ENCODE measurements at places on chromosomes 12 and 14.

GRCh38 chr12:120990487-120991055 lies 12.2 kb downstream of the HNF1A start:
- DNase-seq, result no peak

DNA sequence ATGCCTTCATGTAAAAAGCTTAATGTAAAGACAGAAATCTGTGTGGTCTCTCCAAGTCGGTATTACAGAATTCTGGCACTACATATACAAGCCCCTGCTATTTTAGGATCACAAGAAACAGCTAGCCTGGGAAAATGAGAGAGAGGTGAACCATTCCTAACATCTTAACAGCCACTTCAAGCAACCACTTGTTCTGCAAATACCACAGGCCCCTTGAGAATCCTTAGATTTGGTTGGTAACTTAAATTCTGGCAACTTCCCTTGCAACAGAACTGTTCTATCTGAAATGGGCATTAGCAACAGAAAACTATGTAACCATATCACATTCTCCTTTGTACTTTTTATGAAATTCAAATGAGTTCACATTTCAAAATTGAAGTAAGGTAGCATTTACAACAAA lies 68.5 kb downstream of the SPPL3 start:
- no peak for DNase-seq

DNA sequence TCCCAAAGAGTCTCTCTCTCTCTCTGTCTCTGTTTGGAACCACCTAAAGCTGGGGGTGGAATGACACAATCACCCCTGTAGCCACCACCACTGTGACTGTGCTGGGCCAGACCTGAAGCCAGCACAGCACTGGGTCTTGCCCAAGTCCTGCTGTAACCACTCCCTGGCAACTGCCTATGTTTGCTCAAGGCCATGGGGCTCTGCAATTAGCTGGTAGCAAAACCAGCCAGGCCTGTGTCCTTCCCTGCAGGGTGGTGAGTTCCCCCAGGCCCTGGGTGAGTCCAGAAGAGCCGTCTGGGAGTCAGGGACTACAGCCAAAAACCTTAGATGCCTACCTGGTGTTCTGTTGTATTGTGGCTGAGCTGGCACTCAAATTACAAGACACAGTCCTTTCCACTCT lies 50.8 kb downstream of the DGLUCY start:
- no peak for DNase-seq

DNA sequence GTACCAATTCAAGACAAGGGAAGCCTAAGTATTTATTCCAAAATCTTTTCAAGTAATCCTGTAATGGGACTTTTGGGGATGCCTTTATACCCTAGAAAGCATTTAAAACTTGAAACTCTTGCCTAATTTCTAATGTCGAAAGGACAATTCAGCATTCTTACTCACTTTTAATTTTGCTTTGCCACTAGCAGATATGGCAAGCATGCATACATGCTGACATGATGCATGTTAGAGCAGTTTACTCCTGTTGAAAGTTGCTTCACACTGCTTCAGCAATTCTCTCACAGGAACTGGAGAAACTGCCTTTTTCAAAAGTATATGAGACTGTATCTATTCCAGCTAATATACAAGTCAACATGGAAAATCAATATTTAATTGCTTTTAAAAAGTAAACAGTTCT lies 79.9 kb downstream of the TAOK3 start:
- no peak for DNase-seq

- DNase-seq, result peak; percentile 61
Measured at GRCh38 chr12:112977641-112978040, 678 bp upstream of the OAS2 start.

GRCh38 chr14:69036757-69037506 lies 57.8 kb upstream of the ACTN1 start:
- DNase-seq, result no peak

- DNase-seq, result no peak
Measured at GRCh38 chr12:49838973-49839633, 3.8 kb downstream of the BCDIN3D start.

DNA sequence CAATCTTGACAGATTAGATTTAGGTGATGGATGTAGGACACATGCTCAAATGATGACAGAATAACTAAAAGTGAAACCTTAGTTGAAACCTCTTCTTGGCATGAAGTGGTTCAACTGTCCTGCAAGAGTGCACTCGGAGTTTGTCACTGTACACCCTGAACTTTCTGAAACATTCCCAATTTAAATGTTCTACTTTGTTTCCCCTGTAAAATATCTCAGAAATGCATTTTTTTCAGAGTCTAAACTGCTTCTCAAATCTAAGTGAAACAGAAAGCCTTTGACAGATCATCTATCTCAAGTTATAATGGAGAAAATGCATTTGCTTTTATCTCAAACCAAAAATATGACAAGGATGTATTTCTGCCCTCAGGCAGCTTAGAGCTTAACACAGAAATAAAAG lies 66.0 kb downstream of the BHLHE41 start:
- DNase-seq, result no peak

DNA sequence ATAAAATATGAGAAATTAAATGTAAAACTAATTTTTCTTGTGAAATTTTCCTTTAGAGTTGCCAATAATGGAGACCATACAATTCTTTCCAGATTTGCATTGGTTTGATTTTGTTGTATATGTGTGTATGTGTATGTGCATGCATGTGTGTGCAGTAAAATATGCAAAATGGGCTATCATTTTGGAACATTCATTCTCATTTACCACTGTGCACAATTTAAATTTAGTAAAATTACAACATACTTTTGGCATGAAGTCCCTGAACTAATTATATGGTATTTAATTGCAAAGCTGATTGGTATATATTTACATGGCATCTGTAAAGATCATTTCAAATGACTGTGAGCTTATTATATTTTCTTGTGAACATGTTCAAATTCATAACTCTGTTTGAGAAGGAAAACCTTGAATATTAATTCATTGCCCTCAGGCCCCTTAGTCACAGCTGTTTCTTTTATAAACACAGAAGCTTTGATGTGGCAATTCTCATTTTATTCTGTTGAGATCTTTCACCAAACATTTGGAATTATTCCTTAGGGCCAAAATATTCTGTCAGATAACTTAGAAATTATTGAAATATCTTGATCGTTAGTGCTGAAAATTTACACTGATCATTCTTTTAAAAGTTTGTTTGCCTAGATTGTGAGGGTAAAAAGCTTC lies 17.6 kb downstream of the KERA start:
- DNase-seq, result no peak

- no peak for DNase-seq
Measured at GRCh38 chr12:10320643-10321042, 13.0 kb downstream of the KLRD1 start.

GRCh38 chr14:52922059-52922458 lies 28.8 kb downstream of the FERMT2 start:
- DNase-seq, result no peak

DNA sequence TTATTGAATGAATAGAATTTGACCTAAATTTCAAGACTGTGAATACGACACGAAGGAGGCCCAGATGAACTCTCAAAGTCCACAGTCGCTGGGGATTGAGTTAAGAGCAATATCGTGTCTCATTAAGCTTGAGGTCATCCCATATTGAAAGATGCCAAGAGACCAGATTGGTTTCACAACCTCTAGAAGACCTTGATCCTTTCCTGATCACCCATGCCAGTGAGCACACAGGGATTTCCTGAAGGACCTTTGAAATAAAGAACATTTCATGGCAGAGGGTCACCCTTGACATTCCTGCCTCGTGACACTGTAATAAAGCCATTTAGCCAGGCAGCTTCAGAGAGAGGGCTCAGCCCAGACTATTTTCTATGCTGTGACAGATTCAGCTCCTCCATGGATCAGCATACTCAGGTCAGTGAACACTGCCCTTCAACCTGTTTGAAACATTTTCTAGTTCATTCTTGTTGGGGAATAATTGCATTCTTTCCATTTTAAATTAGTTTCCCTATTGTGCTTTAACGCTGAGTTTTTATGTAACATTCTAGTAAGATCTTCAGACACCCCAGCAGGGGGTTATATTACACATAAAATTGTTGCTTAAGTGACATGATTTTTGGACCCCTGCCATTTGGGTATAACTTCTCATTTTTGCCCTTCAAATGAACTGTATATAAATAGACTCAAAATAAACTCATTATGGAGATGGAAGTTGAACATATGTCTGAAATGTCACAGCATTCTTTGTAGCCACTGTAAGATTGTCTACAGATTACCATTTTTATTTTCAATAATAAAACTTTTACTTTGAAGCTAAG lies 213.2 kb downstream of the C12orf50 start:
- no peak for DNase-seq

DNA sequence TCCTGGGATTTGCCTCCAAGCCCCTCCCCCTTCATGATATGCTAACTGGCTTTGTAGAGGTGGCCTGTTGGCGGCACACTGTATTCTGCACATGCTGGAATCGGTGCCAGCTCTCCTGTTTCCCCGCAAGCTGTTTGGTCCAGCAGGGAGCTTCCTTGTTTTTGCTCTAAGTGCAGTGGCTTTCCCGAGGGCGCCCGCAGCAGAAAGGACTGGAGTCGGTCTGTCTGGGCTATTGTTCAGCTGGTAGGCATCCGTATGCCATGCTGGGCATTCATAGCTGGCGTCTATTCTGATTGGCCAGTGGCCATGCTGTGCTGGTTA lies 88.9 kb upstream of the MED13L start:
- DNase-seq, result no peak

DNA sequence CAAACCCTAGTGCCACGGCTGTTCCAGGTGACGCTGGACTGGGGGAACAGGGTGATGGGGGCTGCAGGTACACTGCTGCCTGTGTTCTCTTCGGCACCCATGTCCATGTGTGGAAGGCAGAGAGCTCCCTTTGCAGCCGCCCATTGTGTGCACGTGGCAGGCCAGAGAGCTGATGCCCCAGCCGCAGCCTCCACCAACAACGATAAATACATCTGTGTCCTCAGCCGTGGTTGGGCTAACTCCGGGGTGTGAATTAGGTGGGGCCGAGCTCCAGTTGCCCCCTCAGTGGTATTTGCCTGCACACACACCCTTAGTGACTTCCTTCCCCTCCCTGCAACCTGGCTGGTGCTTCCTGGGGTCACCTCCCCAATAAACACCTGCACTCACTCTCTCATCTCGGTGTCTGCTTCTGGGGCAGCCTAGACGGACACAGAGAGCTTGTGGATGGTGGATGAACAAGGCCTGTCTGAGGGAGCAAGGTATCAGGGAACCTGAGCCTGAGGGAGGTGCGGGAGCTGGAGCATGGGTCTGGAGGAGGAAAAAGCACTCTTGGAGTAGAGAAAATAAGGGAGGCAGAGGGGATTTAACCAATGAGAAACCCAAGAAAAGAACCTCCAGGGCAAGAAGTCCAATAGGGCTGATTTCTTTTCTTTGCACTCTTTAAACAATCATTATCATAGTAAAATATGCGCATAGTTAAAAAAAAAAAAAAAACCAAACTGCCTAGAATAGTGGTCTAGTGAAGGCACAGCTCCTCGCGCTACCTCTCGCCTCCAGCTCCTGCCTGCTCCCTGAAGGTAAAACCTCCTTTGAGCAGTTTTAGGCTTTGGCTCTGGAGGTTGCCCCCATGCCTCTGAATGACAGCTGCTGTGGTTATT lies 112.6 kb downstream of the ZNF664 start:
- no peak for DNase-seq

DNA sequence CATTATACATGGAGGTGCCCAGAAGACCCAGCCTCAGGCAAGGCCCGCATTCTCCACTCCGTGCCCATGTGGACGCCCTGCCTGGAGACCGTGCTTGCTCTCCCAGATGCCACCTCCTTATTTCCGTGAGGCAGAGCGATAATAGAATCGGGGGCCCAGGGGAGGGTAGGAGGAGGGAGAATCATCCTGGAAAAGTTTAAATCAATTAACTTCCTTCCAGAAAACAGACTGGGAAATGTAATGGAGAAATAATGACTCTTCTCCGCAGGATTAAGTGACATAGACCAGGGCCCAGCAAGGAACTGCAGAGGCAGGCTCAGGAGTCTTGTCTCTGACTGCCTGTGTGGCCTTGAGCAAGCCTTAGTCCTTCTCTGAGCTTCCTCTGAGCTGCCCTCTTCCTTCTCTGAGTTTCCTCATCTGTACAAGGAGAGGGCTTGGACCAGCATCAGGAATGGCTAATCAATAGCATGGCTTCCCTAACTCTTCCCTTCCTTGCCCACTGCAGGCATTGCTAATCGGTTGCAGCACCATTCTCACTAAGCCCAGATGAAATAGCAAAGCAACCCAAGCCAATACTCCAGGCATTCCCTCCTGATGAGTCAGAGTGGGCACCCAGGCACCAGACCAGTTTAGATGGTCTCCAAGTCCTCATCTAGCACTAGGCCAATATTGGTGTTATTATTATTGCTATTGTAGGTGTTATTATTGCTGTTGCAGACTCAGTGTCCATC lies 11.3 kb upstream of the FAM222A start:
- no peak for DNase-seq

- DNase-seq, result no peak
Measured at GRCh38 chr14:51228391-51228790, 11.7 kb upstream of the TMX1 start.

GRCh38 chr12:52662918-52663229 lies 10.9 kb upstream of the KRT2 start:
- DNase-seq, result no peak

DNA sequence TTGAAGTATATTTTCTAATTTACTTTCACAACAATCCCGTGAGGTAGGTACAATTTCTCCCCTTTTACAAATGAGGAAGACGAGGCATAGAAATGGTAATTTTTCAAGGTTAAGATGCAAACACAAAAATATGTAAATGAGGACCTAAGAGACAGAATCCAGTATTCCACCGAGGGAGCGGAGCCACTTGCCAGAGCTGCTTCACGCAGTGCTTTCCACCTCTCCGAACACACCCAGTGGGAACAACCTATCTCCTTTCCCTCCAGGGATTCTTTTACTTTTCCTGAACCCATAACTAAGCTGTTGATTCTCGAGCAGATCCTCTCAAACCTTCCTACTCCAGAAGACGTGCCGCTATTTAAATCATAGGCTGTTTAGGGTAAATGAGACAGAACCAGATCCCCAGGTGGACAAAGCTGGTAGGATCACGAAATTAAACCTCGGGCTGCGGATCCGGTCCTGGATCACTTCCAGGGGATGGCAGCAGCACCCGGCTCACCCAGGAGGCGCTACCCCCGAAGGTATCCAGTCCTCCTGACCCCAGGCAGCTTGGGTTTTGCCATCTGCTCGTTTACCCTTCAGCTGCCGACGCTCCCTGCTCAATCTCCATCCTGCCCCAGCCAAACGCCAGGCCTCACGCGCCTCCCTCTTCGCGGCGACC lies 1.5 kb downstream of the DDHD1 start:
- no peak for DNase-seq

DNA sequence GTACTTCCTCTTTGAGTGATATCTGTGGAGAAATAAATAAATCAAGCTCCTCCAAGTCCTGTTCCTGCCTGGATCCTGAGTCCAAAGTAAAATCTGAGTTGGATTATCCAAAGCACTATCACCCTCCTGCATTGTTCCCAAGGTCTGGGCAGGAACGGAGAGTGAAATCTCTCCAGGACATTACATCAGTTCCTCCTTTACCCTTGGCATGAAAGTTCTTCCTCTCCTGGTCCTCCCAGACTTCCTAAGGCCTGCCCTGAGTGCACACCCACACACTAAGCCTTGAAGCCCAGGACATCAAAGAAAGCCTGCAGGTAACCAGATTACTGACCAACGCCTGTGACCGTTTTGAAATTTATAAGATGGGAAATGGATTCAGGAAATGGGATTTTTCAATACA lies 206.8 kb upstream of the BCL2L14 start:
- no peak for DNase-seq
